Right atrium auricular region (tissue), 2 donors: ENCODE measurements at places on chromosomes 6 and 20. TPM values are rescaled to one million over a fixed set of nuclear protein-coding genes. Genes with fewer than 3 reads are reported as not detected.

DNA sequence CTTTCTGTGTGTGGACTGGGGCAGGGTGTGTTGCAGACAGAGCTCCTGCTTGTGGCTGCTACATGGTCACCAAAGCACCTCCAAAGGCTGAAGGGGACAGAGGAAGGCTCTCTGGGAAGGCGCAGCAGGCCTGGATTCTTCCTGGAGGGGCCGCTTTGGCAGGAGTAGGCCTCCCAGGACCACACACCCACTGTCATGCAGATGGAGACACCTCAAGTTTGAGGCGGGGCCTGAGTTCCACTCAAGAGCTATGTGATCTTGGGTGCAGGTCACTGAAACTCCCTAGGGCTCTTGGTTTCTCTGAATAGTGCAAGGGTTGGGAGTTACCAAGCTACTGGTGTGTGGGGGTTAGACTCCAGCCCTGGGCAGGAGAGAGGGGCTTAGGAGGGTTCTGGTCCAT lies 27.9 kb downstream of the EFCAB8 start:
- no peaks in the 10 kb centered on the region for H3K36me3 ChIP-seq
- no peak overlapping the region for H3K27ac ChIP-seq
- no peak for DNase-seq
- H3K4me1 ChIP-seq: no peaks in the 10 kb centered on the region
- H3K27me3 ChIP-seq: no peaks in the 10 kb centered on the region

DNA sequence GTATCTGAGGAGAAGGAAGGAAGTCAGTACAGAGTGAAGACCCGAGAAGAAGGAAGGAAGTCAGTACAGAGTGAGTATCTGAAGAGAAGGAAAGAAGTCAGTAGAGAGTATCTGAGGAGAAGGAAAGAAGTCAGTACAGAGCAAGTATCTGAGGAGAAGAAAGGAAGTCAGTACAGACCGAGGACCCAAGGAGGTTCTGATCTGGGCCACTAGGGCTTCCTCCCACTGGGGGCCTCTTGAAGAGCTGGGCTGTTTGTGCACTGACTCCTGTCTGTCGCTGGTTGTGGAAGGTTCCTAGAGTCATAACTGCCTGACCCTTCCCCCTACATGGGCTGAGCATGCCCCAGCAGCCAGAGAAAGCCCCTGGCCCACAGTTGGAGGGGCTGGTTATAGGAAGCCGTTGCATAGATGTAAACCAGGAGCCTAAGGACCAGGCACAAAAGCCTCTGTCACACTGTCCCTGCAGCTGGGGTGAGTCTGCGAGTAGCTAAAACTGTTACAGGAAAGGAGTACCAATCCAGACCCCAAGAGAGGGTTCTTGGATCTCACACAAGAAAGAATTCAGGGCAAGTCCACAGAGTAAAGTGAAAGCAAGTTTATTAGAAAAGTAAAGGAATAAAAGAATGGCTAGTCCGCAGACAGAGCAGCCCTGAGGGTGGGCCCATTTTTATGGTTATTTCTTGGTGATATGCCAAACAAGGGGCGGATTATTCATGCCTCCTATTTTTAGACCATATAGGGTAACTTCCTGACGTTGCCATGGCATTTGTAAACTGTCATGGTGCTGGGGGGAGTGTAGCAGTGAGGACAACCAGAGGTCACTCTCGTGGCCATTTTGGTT lies 395.9 kb downstream of the PREX1 start:
- H3K4me1 ChIP-seq: no peaks in the 10 kb centered on the region
- no peak for DNase-seq

GRCh38 chr6:152117156-152118133 lies 310.0 kb downstream of the ESR1 start:
- H3K36me3 ChIP-seq: peaks cover 28% of the 10 kb centered on the region
- no peak overlapping the region for H3K4me3 ChIP-seq
- no peak overlapping the region for H3K27ac ChIP-seq
- H3K4me1 ChIP-seq: no peaks in the 10 kb centered on the region
- no peaks in the 10 kb centered on the region for H3K27me3 ChIP-seq

- H3K27ac ChIP-seq: no peak overlapping the region
- H3K4me1 ChIP-seq: no peaks in the 10 kb centered on the region
- H3K27me3 ChIP-seq: no peaks in the 10 kb centered on the region
- DNase-seq: no peak
These were observed 13.6 kb downstream of the TM9SF4 start for GRCh38 chr20:32123088-32123487.

DNA sequence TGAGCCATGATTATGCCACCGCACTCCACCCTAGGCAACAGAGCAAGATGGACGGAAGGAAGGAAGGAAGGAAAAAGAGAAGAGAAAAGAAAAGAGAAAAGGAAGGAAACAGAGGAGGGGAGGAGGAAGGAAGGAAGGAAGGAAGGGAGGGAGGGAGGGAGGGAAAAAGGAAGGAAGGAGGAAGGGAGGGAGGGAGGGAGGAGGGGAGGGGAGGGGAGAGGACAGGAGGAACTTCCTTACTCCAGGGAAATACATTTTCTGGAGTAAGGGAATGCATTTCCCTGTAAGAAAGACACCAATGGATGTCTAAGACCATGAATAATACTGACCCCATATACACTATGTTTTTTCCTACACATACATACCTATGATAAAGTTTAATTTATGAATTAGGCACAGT lies 93.2 kb upstream of the NFATC2 start:
- no peak overlapping the region for H3K4me3 ChIP-seq
- no peaks in the 10 kb centered on the region for H3K36me3 ChIP-seq
- DNase-seq: no peak
- H3K27ac ChIP-seq: no peak overlapping the region

DNA sequence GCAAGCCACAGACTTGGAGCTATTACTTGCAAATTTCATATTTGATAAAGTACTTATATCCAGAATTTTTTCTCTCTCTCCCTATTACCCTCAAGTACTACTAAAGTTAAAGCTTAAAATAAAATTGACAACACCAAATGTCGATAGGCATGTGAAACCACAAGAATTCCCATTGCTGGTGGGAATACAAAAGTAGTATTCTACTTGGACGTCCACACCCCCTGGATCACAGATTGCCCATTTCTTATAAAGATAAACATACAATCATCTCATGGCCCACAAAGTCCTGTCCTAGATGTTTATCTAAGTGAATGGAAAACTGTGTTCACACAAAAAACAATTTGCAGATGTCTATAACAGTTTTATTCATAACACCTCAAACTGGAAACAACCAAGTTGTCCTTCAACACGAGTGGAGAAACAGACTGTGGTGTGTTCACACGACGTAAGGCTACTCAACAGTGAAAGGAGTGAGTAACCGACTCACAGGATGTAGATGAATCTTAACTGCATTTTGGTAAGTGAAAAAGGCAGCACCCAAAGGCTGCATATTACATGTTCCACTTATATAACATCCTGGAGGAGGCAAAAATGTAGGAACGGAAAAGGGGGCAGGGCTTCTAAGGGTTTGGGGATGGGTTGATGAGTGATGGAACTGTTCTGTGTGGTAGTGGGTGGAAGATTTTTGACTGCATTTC lies 297.4 kb downstream of the THBS2 start:
- H3K4me3 ChIP-seq: no peak overlapping the region
- no peaks in the 10 kb centered on the region for H3K27me3 ChIP-seq
- H3K36me3 ChIP-seq: no peaks in the 10 kb centered on the region
- no peak for DNase-seq

- H3K4me1 ChIP-seq: no peaks in the 10 kb centered on the region
- no peak overlapping the region for H3K4me3 ChIP-seq
- H3K27me3 ChIP-seq: no peaks in the 10 kb centered on the region
- no peaks in the 10 kb centered on the region for H3K36me3 ChIP-seq
These were observed 566.6 kb upstream of the CITED2 start for GRCh38 chr6:139940741-139941729.

GRCh38 chr6:12232339-12232738 lies 57.8 kb upstream of the EDN1 start:
- no peaks in the 10 kb centered on the region for H3K27me3 ChIP-seq
- H3K27ac ChIP-seq: no peak overlapping the region
- DNase-seq: no peak
- no peaks in the 10 kb centered on the region for H3K4me1 ChIP-seq
- no peak overlapping the region for H3K4me3 ChIP-seq
- H3K36me3 ChIP-seq: no peaks in the 10 kb centered on the region

GRCh38 chr6:4809999-4810918 lies 34.1 kb downstream of the CDYL start:
- H3K27ac ChIP-seq: no peak overlapping the region
- no peak overlapping the region for H3K4me3 ChIP-seq
- H3K4me1 ChIP-seq: no peaks in the 10 kb centered on the region
- H3K27me3 ChIP-seq: no peaks in the 10 kb centered on the region
- DNase-seq: no peak

GRCh38 chr20:25081730-25082497 lies at the start of gene VSX1:
VSX1 (minus strand) TSS chr20:25082141; CDS start chr20:25082096, 45 bp downstream.
- H3K27ac ChIP-seq: no peak within 1 kb of the TSS
- DNase-seq: peak; percentile 30
- H3K4me3 ChIP-seq: peak within 1 kb of the TSS; percentile 14
- H3K4me1 ChIP-seq: no peaks in the 10 kb centered on the region
- H3K27me3 ChIP-seq: peaks cover 48% of the 10 kb centered on the region

DNA sequence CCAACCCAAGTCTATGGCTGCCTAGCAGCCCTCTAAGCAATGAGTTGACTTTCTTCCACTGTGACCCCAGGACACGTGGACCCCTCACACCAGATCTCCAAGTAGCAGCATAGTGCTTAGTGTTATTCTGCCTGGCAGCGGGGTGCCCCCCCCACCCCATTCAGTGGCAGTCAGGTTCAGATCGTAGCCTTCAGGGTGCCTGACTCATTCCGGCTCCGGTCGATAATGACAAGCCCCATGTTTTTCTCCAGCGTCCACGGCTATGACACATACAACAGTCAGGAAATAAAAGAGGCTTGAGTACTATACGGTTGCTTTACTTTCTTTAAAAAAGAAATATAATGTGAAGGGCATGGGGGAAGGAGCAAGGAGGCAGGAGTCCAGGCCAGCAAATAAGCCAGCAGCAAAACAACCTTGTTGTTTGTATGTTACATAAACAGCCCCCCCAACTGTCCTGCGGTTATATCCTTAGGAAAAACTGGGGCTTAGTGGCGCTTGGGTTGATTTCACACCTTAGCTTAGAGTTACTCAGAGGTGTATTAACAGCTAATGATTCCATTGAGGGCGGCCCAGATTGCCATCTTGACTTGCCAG lies 23.1 kb downstream of the GNAS start:
- no peak overlapping the region for H3K27ac ChIP-seq
- H3K27me3 ChIP-seq: no peaks in the 10 kb centered on the region
- H3K4me3 ChIP-seq: no peak overlapping the region
- no peak for DNase-seq
- H3K36me3 ChIP-seq: no peaks in the 10 kb centered on the region

- no peaks in the 10 kb centered on the region for H3K4me1 ChIP-seq
- no peaks in the 10 kb centered on the region for H3K36me3 ChIP-seq
- DNase-seq: no peak
- no peak overlapping the region for H3K4me3 ChIP-seq
These were observed 746.5 kb downstream of the PTPRT start for GRCh38 chr20:42443200-42443599.

DNA sequence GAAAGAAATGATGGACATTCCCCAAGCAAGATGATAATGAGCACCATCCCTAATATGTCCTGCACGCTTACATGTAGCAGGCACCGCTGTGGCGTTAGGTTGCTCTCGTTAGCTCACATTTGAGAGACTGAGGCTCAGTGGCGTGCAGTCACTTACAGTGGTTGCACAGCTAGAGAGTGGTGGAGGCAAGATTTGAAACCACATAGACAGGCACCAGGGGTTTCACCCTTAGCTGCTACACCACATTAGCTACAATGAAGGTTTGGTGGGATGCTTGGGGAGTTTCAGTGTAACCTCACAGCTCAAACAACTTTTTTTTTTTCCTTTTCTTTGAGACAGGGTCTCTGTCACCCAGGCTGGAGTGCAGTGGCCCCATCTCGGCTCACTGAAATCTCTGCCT lies 3.7 kb downstream of the COX4I2 start:
- H3K4me3 ChIP-seq: no peak overlapping the region
- H3K4me1 ChIP-seq: peaks cover 7% of the 10 kb centered on the region
- peaks cover 6% of the 10 kb centered on the region for H3K27me3 ChIP-seq
- no peak overlapping the region for H3K27ac ChIP-seq
- H3K36me3 ChIP-seq: no peaks in the 10 kb centered on the region
- DNase-seq: no peak

DNA sequence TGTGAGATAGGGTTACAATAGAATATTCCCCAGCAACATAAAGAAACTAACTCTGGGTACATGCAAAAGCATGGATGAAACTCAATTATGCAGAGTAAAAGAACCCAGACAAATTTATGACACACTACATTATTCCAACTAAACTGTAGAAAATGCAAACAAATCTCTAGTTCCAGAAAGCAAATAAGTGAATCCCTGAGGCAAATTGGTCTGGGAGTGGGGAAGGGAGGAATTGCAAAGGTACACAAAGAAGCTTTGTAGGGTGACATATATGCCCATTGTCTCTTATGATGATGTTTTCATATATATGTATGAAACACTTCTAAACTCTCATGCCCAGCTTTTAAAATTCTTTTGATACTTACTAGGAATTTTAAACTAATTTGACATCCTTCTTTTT lies 266.0 kb downstream of the CDKAL1 start:
- no peaks in the 10 kb centered on the region for H3K27me3 ChIP-seq
- no peak for DNase-seq
- H3K27ac ChIP-seq: no peak overlapping the region
- no peaks in the 10 kb centered on the region for H3K36me3 ChIP-seq

GRCh38 chr6:40735121-40735520 lies 148.0 kb upstream of the LRFN2 start:
- H3K27me3 ChIP-seq: no peaks in the 10 kb centered on the region
- no peaks in the 10 kb centered on the region for H3K36me3 ChIP-seq
- no peaks in the 10 kb centered on the region for H3K4me1 ChIP-seq
- no peak overlapping the region for H3K4me3 ChIP-seq
- no peak overlapping the region for H3K27ac ChIP-seq

- no peaks in the 10 kb centered on the region for H3K36me3 ChIP-seq
- no peaks in the 10 kb centered on the region for H3K4me1 ChIP-seq
- no peak overlapping the region for H3K27ac ChIP-seq
- no peak overlapping the region for H3K4me3 ChIP-seq
These were observed 248.1 kb upstream of the FOXQ1 start for GRCh38 chr6:1063671-1064355.

DNA sequence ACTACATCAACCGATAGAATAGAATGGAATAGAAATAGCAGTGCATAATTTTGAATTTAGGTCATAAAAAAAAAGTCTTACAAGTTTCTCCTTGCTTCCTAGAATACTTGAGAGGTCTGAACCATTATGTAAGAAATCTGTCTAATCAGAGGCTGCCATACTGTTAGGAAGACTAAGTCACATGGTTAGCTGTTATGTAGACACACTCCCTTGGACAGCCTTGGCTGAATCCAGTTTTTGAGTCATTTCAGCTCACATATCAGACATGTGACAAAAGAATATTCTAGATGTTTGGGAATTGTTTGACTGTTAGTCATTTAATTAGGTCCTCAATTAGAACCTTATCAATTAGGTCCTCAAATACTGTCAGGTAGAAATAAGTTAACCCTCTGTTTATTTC lies 1601.4 kb downstream of the GRIK2 start:
- no peak overlapping the region for H3K4me3 ChIP-seq
- no peak overlapping the region for H3K27ac ChIP-seq
- no peak for DNase-seq
- H3K4me1 ChIP-seq: no peaks in the 10 kb centered on the region
- no peaks in the 10 kb centered on the region for H3K27me3 ChIP-seq

Gene LY6G6C
- total RNA-seq: 1.3 TPM

Gene ENPP3
- total RNA-seq: not detected

Gene SLC25A27
- 6.2 TPM for total RNA-seq

Gene CASS4
- 2.4 TPM for total RNA-seq

Gene MEP1A
- total RNA-seq: not detected

Gene PERP
- total RNA-seq: 57.8 TPM
